ENCODE measurements at places on chromosomes 2 and 18.
A peak's percentile ranks its signal among the peaks of the same experiment; 100 is the strongest.

DNA sequence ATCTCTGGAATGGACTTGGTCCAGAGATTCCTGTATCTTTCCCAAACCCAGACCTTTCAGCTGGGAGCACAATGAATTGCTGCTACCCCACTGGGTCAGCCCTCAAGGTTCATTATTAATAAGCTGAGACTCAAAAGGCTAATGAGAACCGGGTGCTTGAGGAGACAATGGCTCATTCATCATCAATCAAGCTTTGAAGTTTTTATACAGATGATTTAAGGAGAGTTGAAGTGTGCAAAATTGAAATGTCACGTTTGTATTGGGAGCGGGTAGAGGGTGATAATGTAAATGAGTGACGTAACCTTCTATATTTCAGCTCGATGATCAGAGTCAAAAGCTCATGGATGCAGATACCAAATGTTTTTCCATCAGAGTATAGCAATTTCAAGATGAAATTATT is 744.9 kb downstream of the ERBB4 start:
- no peak for DNase-seq

DNA sequence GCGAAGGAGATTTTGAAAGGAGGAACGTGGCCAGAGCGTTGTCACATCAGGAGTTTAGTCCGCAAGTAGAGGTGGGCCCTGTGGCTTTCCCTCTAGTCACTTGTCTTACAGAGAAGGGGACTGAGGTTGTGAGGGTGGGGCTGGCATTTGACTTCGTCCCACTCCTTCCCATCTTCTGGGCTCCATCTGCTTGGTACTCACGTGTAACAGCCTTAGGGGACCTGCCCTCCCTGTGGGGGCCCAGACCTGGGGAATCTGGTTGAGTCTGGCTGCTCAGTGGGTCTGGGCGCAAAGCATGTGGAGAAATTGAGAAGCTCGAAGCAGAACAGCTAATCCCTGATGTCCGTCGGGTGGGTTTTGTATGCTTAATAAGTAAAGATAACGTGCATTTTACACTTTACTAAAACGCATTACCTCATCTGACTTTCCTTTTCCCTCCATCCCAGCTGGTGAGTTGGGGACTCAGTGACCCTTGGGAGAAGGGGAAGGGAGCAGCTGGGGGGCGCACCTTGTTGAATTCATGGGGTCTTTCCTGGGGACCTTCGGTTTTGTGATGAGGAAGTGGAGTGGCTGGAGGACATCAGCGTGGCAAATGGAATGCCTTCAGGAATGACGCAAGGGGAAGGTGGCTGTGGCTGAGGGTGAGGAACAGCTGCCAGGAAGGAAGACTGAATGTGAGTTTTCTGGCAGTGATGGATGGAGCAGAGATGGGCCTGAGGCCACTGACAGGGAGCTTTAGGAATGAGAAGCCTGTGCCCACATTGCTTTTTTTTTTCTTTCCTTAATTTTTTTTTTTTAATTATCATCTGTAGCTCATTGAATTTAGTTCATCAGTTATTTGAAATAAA is 44.8 kb downstream of the ASAP2 start:
- no peak for DNase-seq

GRCh38 chr18:65567372-65567771 is 183.4 kb upstream of the CDH7 start:
- no peak for DNase-seq

GRCh38 chr2:43110442-43110871 is 115.9 kb downstream of the ZFP36L2 start:
- DNase-seq = no peak

DNA sequence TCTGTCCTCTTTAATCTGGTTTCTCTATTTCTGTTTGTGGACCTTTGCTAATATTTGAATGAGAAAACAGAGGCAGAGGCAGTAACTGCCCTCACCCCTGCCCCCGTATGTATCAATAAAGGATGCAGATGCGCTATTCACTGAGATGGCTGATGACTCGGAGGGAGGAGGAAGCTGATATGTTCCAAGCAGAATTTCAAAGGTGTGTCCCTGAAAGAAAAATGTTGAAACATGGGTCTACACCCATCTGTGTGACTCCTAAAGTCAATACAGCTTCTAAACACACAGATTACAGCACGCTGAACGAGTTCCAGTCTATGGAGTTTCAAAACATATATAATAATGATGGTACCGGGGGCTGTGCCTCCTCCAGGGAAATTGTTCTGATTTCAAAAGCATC is 38.8 kb downstream of the EPHA4 start:
- no peak for DNase-seq

GRCh38 chr2:31888550-31888949 is 122.3 kb downstream of the MEMO1 start:
- DNase-seq = no peak

- peak; percentile 8 for DNase-seq
Measured at GRCh38 chr18:65938592-65939372, 188.0 kb downstream of the CDH7 start.

- DNase-seq = no peak
Measured at GRCh38 chr18:8643326-8643878, 34.2 kb downstream of the RAB12 start.

- no peak for DNase-seq
Measured at GRCh38 chr2:189337656-189338055, 103.6 kb upstream of the WDR75 start.

- no peak for DNase-seq
Measured at GRCh38 chr2:28408764-28409599, 16.3 kb downstream of the FOSL2 start.

GRCh38 chr2:57291209-57291608 is 755.4 kb upstream of the VRK2 start:
- DNase-seq = no peak

DNA sequence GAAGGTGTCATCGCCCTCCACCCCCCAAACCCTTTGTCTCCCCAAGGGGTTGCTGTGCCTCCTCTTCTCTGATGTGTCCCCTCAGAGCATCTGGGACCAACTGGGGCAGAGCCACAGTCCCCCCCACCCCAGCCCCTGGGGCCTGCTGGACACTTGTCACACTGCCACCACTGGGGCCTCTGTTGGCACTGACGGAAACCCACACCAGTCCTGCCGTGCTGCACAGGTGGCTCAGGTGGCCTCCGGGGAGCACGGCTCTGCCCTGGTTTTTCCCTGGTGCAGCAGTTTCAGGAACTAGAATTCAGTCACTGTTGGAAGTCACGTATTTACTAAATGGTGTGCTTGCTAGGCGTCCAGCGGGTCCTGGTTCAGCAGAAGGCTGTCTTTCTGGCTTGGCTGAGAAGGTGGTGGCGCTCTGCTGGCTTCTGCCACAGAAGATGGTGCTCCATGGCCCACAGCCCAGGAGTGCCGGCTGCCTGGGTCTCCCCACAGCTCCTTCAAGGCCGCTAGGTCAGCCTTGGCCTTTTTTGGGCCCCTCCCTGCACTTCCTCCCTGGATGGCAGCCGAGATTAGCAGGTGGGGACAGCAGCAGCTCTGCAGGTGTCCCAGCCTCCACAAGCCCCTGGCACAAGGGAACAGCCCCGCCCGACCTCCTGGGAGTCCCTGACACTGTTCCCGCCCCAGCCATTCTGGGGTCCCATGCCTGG is 18.6 kb upstream of the KLHL30 start:
- peak; percentile 47 for DNase-seq

- DNase-seq = no peak
Measured at GRCh38 chr2:11123001-11123809, 32.1 kb upstream of the SLC66A3 start.

DNA sequence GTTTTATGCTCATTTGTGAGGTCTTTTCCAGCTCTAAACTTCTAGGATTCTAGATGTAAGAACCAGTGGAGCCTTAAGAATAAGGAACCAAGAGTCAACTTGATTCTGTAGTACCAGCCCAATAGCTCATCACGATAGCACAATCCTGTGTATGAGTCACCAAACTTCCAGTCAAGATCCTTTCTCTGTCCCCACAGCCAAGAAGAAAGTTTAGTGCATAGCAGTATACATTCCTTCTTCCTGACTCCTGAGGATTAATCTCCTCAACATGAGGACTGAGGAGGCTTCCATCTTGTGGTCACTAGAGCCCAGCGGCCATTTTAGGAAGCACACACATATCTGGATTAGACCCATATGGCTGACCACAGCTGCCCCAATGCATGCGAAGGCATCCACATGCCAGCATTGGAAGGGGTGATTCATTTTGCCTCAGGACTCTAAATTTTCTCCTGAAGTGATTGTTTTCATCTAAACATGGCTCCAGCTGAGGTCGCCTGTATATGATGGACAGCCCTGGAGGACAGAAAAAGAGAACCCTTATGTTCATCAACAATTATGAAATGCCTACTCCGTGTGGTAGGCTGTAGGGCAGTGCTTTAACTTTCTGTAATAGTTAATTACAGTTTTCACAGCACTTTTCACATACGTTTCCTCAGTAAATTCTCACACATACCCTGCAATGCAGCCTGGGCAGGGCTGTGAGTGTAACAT is 53.5 kb downstream of the RASGRP3 start:
- peak; percentile 10 for DNase-seq

DNA sequence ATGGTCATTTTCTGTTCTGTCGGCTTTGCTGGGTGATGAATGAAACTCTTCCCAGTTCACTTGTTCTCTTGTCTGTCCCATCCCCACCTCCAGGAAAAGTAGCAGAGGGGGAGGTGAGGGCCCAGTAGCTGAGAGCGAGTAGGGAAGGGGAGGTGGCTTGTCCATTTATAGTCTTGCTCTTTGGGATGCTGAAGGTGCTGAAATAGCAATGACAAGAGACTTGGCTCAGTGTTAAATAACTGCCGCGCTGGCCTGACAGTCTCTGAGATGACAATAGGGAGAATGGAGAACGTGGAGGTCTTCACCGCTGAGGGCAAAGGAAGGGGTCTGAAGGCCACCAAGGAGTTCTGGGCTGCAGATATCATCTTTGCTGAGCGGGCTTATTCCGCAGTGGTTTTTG is at the start of gene SMYD1:
Gene SMYD1, plus strand, starts transcription at position 228 of the 400 bp plus-strand sequence. Its CDS starts 40 bp downstream, at position 268.
- no peak for DNase-seq

DNA sequence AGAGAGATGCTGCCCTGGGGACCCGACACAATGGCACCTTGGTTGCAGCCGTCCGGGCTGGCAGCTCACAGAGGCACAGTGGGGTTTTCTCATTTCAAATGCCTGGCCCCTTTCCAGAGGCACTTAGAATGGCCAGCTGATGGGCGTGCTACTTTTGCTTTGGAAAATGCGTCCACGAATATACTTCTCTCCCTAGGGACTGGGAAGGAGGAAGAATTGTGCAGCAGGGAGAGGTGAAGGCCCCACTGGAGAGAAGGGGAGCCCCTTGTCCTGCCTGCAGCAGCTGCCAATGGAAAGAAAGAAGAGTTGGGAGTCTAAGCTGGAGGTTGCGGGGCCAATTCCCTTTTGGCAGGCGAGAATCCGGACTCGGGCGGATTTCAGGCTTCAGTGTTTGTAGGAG is 1.1 kb upstream of the MAL start:
- DNase-seq = no peak

DNA sequence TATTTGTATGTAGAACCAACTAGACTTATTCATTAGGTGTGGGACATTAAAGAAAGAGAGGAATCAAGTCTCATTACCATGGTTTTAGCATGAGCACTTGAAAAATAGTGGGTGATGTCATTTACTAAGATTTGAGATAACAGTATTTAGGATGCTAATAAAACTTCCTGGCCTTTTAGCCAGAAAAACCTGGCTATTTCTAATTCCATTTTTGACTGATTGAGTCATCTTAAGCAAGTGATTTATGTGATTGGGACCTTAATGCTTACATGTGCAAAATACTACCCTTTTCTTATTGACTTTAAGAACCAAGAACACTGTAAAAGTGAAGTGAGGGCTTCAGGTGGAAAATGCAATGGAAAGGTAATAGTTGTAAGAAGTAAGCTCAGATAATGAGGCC is 196.8 kb upstream of the SESTD1 start:
- DNase-seq = no peak

DNA sequence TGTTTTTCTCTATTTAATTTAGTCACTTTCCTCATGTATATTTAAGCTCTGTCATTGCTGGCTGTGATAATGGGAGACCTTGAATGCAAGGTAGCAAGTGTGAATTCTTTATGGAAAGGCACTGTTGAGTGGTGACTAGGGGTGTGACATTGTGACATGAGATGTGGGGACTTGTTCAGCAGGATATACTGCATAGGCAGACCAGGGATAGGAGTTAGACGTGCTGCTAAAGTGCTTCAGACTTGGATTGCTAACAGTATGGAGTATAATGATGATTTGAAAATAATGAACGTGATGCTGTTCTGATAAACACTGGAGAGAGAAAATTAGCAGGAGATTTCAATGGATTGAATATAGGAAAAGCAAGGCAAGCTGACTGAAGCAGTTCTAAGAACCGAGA is 135.1 kb downstream of the NCOA1 start:
- no peak for DNase-seq

DNA sequence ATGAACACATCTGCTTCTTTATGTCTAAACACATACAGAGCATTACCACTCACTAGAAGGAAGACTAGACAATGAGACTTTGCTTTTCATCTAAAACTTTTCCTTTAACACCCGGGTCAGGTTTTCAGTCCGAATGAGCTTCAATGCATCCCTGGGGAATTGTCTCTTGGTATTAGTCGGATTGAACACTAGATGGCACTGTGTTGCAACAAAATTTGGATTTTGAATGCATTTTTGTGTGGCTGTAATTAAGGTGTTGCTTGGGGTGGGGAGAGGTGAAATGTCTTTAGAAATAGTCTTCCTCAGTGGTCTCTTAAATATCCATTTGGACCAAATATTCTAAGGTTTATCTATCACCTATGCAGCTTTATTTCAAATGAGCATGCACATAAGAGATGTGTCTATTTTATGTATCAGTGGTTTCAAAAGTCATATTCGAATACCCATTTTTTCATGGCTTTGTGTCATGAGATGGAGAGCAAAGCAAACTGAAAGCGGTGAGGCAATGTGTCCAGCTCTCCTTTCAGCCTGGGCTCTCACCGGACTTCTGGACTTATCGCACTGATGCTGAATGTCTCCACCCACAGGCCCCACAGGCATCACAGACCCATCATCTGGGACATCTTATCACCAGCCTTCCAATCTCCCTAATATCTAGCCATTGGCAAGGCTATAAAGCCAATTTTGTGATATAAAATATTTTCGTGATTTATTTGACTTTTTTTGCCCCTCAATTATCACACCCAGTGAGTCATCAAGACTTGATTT is 510.3 kb downstream of the RNF144A start:
- peak; percentile 92 for DNase-seq

- DNase-seq = no peak
Measured at GRCh38 chr2:134429886-134430285, 176.0 kb downstream of the MGAT5 start.

DNA sequence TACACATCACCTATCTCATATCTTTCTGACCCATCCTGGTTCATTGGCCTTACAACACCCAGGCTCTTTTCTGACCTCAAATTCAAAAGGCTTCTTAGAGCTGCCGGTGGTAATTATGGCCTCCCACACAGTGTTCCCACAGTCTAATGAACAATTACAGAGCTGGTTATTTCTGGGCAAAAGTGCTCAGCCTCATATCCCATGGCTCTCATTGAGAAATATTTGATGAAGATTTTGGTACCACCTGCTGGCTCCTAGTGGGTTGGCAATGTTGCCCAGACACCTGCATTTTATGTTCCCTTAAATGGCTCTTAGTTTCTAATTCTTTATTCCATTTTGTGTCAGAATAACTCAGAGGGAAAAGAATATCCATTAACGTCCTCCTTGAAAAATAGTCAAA is 20.1 kb upstream of the SCYGR2 start:
- DNase-seq = no peak

GRCh38 chr2:14635391-14635871 is 2.9 kb downstream of the LRATD1 start:
- no peak for DNase-seq

- no peak for DNase-seq
Measured at GRCh38 chr2:175624211-175624761, 377.8 kb downstream of the LNPK start.

GRCh38 chr2:136131961-136132824 is 14.2 kb upstream of the CXCR4 start:
- peak; percentile 97 for DNase-seq

- DNase-seq = no peak
Measured at GRCh38 chr18:40956213-40956612, 998.8 kb upstream of the PIK3C3 start.

- DNase-seq = no peak
Measured at GRCh38 chr2:25548601-25549000, 124.8 kb downstream of the DTNB start.

All from OCI-LY7 (cell line).